ENCODE measurements at places on chromosomes 3 and 15.

DNA sequence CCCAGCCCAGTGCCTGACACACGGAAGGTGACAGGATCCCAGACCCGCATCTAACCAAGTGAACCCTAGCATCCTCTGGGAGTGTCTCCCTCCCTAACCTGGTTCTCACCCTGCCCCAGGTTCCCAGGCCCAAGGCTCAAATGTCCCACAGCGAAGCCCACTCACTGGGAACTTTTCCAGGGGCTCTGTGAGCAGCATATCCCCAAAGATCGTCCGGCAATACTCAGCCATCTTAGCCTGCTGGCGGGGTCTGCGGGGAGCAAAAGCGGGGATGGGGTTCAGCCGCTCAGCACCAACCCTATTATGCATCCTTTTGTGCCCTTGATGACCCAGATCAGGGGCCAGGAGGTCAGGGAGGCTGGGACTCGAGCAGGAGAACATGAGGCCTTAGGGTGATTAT, 10.4 kb downstream of the PLCB2 start:
- no peak for DNase-seq

GRCh38 chr3:22297436-22297835, 546.4 kb upstream of the ZNF385D start:
- DNase-seq: no peak

DNA sequence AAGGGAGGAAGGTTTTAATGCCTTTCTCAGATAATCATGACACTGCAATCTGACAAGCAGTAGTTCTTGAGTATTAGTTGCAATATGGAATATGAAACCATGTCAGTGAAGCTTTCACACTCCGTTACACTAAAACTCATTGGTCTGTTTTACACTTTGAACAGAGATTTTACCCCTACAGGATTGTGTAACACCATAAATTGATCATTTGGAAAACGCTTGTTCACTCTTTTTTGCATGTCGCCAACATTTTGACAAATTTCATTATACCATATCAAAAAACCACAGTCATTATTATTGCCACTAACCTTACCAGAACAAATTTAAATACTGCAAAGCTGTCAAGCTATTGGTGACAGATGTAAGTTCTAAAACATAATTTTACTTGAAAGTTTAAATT, 404.8 kb upstream of the THBS1 start:
- no peak for DNase-seq

- no peak for DNase-seq
Measured at GRCh38 chr3:127615631-127616305, 13.2 kb upstream of the PODXL2 start.

- DNase-seq: no peak
Measured at GRCh38 chr3:82790307-82791097, 1029.1 kb upstream of the GBE1 start.

DNA sequence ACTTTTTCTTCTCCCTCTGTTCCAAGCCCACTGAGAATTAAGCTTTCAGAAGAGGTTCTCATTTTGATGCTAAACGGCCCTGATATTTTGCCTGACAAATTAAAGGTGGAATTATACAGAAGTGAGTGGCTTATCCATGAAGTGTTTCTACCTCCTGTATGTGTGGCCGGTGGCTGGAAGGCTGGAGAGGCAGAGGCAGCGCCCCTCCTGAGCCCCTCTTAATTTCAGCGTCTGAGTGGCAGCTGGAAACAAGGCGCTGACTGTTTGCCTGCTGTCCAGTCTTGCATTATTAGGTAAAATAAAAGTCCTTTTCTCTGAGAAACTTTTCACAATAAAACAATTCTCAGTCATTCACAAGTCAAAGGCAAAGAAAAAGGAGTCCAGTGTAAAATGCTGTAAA, 685.7 kb downstream of the MCTP2 start:
- DNase-seq: no peak

- no peak for DNase-seq
Measured at GRCh38 chr3:190340071-190340470, 17.8 kb upstream of the CLDN1 start.

Data from stimulated activated effector memory CD8-positive, alpha-beta T cell treated with anti-CD3 and anti-CD28 coated beads, Interleukin-12 subunit alpha, Interleukin-12 subunit beta, amount 100 ng/mL, for 72 hours (primary cell).